Stimulated activated CD4-positive, alpha-beta T cell treated with anti-CD3 and anti-CD28 coated beads, Interleukin-4, amount 100 ng/mL, for 24 hours (primary cell): ENCODE measurements at places on chromosomes 12 and 14.
A peak's percentile ranks its signal among the peaks of the same experiment; 100 is the strongest.

DNA sequence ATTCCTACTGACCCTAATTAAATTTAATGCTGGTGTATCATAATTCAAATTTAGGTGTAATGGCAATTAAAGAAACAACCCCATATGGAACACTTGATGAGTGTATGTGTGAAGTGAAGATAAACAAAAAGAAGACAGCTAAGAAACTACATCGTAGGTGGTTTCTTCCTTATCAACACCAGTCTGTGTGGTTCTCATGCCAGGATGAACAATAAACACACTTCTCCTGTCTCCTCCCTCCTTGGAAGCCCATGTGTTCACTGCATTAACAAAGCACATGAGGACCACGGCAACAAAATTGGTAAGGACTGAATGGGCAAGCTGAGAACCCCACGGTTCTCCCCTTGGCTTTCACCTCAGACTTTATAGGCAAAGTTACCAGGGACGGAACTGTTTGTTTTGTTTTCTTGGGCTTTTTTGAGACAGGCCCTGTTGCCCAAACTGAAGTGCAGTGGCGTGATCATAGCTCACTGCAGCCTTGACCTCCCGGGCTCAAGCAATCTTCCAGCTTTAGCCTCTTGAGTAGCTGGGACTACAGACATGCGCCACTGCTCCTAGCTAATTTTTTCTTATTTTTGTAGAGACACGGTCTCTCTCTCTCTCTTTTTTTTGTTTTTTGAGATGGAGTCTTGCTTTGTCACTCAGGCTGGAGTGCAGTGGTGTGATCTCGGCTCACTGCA, 71.0 kb downstream of the TRAFD1 start:
- DNase-seq = no peak

GRCh38 chr12:75870878-75871277, 160.7 kb downstream of the PHLDA1 start:
- DNase-seq = no peak

DNA sequence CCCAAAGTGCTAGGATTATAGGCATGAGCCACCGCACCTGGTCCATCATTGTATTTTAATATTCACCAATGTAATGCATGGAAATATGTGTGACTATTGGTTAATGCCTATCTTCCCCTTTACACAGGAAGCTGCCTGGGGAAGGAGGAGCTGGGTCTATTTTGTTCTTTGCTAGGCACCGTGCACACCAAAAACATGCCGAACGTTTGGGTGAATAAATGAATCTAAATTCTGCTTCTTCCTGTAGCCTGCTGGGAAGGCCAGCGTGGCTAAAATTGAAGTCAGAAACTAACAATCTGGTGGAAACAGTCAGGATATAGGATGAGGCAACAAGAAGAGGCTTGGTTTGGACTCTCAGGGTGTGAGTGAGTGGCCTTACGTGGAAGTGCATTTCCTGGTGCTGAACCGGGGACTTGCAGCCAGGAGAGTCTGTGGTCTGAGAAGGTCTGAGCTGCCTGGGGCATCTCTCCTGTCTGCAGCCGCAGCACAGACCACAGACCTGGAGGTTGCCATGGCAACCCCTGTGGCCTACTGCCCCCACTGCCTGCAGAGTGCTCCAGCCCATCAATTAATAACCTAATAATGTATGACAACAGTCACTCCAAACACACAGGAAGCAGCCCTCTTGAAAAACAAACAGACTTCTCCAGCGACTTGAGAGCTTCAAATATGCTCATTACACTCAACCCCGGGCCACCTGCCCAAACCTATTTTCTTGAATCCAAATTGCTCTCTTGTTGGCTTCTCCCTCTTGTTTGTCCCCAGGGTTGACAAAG, 5.5 kb upstream of the GPR68 start:
- peak; percentile 39 for DNase-seq

DNA sequence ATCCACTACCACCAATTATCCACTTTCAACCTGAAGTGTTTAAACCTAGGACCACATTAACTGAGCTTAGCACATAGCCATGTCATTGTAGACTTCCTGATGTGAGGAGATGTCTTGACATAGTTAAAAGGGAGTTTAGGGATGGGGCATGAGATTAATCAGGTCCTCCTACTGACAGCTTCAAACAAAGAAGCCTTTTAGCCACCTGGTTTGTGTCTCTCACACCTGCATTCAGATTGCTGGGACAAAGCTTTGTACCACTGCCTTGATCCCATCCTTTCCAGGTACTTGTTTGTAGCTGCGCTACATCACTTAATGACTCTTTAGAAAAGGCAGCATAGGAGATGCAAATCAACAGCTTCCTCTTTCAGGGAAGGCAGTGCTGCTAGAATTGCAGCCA, 340.7 kb upstream of the DDHD1 start:
- no peak for DNase-seq
